ENCODE measurements at places on chromosomes 4 and X.

GRCh38 chr4:88734403-88734949, 36.8 kb upstream of the NAP1L5 start:
- no peak for DNase-seq

DNA sequence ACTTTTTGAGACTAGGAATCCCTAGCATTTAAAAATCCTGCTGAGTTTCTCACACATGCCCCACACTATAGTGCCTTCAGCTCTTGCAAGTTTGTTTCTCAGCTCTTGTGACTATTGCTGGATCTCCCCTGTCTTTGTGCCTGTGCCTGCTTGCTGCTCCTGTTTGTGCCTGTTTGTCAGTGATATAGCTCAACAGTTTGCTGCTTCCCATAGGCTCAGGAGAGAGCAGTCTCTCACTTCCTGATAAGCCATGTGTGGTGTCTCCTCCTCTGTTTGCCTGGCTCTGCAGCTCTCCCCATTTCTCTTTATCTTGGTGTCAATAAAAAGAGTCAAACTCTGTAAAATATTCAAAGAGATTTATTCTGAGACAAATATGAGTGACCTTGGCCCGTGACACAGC, 259.8 kb upstream of the CLNK start:
- DNase-seq: no peak

DNA sequence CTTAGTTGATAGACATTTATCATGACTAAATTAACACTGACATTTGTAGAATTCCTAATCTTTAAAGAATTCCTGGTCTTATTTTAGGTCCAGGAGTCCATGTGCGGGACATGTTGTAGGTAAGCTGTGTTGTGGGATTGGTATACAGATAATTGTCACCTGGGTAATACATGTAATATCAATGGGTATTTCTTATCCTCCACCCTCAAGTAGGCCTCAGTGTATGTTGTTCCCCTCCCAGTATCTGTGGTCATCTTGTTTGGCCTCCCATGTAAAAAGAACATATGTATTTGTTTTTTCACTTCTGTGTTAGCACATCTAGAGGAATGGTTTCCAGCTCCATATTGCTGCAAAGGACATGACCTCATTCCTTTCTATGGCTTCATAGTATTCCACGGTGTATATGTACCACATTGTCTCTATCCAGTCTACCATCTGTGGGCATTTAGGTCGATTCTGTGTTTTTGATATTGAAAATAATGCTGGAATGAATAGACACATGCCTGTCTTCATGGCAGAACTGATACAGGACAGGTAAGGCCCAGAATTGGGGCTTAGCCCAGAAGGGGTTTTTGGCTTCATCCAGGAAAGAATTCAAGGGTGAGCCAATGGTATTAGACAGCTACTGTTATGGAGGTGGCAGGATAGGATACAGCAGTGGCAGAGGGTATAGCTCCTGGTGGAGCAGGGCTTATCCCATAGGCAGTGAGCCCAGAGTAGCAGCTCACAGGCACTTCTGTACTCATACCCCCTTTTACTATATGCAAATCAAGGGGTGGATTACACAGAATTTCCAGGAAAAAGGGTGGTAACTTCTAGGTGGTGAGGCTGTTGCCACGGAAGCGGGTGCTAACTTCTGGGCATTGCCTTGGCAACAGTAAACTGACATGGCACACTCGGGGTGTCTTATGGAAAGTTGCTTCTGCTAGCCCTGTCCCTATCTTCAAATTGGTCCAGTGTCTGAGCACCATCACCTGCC, 66.1 kb upstream of the WDR1 start:
- no peak for DNase-seq

GRCh38 chr4:3233391-3234071, 15.4 kb upstream of the MSANTD1 start:
- DNase-seq: no peak

DNA sequence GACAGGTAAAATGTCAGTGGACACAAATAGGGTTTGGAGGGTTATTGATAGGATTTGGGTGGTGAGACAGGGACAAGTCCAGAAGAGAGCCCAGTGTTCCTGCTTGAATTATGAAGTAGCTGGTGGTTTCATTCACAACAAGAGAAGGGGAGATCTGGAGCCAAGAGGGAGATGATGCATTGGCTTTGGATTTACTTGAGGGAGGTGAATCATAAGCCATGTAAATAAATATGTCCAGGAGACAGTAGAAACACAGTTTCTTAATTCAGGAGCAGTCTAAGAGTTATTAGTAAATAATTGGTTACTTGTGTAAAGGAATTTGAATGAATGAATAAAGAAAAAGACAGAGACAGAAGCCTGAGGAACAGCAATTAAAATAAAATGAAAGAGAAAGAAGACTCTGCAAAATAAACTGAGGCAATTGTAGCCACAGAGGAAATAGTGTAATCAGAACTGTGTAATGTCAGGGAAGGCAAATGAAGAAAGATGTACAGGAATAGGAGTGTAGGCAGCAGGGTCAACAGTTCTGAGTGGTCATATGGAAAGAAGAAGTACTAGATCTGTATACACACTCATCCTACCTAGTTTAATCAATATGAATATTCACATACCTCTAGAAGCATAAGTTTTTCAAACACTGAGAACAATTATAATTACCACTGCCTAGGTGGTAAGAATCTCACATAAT, 50.2 kb upstream of the CXCL8 start:
- DNase-seq: no peak

GRCh38 chr4:110514889-110515479, 39.0 kb downstream of the ENPEP start:
- DNase-seq: no peak

DNA sequence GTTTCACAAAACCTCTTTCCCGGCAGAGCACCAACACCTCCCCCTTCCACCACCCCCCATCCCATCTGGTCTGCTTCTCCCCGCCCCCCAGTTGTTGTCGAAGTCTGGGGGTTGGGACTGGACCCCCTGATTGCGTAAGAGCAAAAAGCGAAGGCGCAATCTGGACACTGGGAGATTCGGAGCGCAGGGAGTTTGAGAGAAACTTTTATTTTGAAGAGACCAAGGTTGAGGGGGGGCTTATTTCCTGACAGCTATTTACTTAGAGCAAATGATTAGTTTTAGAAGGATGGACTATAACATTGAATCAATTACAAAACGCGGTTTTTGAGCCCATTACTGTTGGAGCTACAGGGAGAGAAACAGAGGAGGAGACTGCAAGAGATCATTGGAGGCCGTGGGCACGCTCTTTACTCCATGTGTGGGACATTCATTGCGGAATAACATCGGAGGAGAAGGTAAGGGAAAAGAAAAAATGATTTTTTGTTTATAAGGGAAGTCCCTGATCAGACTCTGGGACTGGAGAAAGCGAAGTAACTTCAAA, at the start of gene PDGFRA:
PDGFRA (plus strand) TSS at position 333 of the 541 bp plus-strand sequence. CDS start 29,476 bp downstream, outside the sequence.
- no peak for DNase-seq

DNA sequence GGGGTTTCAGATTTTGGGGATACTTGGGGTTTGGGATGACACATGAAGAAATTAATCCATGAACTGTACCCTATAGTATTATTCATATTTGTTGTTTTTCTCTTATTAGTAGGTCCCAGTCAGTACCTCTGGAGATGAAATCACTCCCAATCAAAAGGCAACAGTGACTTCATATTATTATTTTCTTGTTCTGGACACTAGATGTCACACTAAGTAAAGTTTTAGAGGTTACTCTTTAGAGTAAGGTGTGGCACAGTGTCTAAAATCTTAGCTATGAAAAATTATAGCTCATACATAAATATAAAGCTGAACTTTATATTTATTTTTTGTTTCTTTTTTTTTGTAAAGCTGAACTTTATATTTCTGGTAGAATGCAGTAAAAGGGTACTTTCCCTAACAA, 35.1 kb downstream of the FAM114A1 start:
- no peak for DNase-seq

DNA sequence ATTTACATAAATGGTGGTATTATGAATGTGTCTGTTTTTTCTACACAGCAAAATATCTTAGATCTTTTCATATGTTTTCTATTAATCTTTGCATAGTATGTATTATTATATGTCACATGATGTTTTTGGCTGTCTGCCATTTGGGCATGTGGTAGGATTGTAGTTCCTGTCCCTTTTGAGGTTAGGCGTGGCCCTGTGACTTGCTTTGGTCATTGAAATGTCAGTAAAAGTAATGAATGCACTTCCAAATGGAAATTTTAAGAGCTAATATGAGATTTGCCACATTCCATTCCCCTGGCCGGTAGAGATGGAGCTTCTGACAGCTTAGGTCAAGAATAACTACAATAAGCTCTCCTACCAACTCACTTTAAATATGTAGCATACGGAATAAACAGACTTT, 45.1 kb downstream of the JADE3 start:
- no peak for DNase-seq

Data from NCI-H1092 (cell line).